ENCODE measurements at places on chromosomes 4 and X.
A peak's percentile ranks its signal among the peaks of the same experiment; 100 is the strongest.

DNA sequence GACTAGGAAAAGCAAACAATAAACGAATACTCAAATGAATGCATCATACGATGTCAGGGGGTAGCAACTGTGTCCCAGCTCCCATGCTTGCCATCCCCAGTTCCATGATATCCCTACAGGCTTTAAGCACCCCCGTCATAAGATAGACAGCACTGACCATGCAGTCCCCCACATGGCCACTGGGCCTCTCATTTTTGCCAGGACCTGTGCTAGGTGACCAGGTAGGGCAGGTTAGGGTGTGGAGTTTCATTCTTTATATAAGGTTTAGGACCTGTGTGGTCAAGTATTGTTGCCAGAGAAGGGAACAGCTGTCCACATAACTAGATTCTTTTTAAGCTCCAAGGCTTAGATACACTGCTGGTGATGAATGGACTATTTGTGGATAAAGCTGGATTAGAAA is 9.7 kb downstream of the PPEF2 start:
- no peak for DNase-seq

DNA sequence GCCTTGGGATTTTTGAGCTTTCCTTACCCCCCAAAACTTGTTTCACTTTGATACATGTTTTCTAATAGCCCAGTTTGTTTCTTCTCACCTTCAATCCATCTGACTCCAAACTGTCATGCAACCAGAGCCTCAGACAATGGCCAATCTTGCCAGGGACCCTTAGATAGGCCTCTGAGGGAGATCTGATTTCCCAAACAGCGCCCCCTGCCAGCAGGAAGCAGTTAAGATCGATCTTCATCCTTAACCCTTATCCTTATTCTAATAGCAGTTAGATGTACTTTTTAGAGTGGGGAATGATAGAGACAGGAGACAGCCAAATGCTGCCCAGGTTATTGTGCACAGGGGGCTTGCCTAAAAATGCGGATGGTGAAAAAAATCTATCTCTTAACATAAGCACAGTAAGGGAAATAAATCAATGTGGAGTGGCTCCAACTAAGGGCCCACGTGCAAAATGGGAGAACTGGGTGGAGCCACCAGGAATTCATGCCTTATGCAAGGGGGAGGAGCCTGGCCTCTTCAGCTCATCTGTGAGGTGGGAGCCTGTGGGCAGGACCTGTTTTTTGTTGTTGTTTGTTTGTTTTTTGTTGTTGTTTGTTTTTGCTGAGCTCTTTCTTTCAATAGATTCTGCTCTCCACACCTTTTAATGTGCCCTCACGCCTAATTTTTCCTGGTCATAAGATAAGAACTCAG is 833.6 kb upstream of the AGA start:
- DNase-seq: no peak

GRCh38 chr4:143202824-143203223 is 18.1 kb downstream of the USP38 start:
- peak; percentile 11 for DNase-seq

GRCh38 chr4:108483079-108483478 is 137.3 kb upstream of the RPL34 start:
- DNase-seq: peak; percentile 65

DNA sequence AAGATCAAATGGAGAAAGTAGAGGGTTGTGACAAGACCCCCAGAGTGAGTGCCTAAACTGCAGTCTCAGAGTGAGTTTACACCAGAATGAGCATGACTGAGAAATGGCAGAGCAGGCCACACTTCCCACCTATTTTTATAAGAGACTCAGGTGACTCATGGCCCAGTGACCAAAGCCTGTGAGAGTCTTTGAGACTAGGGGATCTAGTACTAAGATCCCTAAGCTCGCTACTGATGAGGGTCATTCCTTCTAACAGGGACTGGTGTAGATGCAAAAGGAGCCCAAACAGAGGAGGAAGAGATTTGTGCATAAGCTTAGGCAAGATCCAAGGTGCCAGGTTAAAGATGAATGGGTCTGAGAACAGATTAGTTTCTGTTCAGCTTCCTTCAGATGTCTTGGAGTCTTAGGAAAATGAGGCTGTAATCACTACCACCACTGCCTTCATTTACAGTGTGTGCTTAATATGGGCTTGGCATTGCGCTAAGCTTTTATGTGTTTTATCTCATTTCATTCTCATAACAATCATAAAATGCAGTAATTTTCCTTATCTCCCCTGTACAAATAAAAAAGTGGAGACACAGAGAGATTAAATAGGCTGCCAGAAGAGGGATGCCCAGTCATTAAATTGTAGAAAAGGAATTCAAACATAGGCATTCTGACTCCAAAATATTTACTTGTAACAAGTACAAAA is 62.8 kb downstream of the RWDD4 start:
- DNase-seq: no peak

GRCh38 chrX:154458116-154458953 is at the start of gene PLXNA3:
Gene PLXNA3, plus strand, starts transcription at chrX:154458281. Its CDS starts 1,903 bp downstream, at chrX:154460184.
- peak; percentile 39 for DNase-seq

- no peak for DNase-seq
Measured at GRCh38 chrX:105502336-105502735, 281.8 kb upstream of the TEX13A start.

DNA sequence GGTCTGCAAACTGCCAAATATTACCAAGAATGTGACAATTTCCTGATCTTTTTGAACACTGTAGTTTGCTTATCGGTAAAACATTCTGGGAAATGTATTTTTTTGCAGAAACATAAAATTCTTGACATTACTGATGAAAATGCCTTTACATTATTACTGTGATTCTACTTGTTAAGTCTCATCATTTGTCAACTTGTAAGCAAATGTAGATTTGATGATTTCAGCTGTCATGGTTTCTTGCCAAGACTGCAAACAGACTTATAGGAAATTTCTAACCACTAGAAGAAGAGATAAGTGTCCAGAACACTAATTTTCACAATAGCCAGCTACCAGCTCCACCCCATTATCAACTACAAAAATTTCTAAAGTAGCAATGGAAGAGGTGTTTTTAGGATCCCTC is 560.4 kb downstream of the STPG2 start:
- no peak for DNase-seq

GRCh38 chr4:30868111-30868895 is 148.1 kb downstream of the PCDH7 start:
- DNase-seq: no peak

- no peak for DNase-seq
Measured at GRCh38 chr4:125267630-125268029, 47.1 kb upstream of the FAT4 start.

- no peak for DNase-seq
Measured at GRCh38 chr4:1978741-1979476, 29.9 kb downstream of the NELFA start.

- DNase-seq: no peak
Measured at GRCh38 chr4:158492391-158492790, 29.3 kb upstream of the RXFP1 start.

- no peak for DNase-seq
Measured at GRCh38 chr4:78922207-78922606, 17.0 kb downstream of the PAQR3 start.

- DNase-seq: peak; percentile 44
Measured at GRCh38 chrX:133171962-133172708, 46.0 kb downstream of the TFDP3 start.

- no peak for DNase-seq
Measured at GRCh38 chr4:76579596-76580375, 144.8 kb downstream of the SHROOM3 start.

- DNase-seq: no peak
Measured at GRCh38 chr4:88919056-88919455, 137.9 kb downstream of the FAM13A start.

DNA sequence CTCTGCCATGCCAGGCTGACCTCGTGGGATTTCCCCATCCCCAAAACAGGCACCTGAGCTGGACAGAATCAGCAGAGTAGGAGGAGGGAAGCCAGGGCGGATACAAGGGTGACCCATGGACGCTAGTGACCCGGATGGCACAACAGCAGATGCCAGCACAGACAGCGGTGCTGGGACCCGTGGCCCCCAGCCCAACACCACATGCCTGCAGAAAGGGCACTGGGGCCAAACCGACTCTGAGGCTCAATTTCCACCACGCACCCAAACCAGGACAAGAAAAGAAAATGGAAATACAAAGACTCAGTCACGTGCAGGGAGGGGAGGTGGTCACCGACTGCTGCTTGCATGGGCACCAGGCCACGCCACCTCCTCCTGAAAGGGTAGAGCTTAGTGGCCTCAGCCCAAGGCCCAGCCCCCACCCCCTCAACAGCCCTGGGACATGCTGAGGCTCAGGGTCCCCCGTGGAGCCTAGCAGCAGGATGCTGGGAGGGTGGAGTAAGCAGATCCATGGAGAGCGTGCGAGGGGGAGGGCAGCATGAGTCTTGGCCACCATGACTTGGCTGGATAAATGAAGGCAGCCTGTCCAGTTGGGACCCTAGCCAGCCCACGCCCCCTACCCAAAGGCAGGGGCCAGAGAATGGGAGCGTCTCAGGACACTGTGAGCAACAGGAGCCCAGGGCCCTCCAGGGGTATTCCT is 47.7 kb downstream of the C4orf50 start:
- DNase-seq: no peak

DNA sequence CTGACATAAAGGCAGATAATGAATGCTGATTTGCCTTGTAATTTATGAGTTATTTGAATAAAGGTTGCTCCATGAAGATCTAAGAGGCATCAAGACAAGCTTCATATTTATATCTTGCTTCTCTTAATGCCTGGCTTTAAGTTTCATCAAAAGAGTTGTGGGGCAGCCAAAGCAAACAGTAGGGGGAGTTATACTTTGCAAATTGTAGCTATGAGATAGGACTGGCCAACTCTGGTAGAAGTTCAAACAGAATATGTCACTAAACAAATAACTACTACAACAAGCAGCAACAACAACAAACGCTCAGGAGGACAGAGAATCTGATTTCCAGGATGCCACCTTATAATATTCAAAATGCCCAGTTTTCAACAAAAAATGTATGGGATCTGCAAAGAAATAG is 69.1 kb upstream of the PLAC1 start:
- DNase-seq: no peak

DNA sequence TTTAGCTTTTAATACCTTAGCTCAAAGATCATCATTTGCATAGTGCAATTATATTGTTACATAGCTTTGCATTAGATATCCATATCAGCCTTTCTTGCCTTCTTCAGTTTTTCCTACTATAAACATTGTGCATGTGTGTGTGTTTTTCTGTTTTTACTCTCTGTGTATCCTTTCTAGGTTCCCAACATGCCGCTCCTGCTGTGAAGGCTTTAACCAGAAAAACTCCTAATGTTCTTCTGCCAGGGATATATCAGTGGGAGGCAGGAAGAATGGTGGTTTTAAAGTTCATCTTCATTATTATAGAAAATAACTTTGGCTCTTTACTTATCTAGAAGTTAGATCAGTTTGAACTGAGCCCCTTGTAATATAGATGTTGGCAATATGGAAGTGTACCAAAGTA is 61.2 kb downstream of the CPE start:
- no peak for DNase-seq

GRCh38 chrX:14529290-14529989 is at the start of gene GLRA2:
Gene GLRA2, plus strand, starts transcription at chrX:14529536. Its CDS starts 522 bp downstream, at chrX:14530058.
- peak; percentile 33 for DNase-seq

DNA sequence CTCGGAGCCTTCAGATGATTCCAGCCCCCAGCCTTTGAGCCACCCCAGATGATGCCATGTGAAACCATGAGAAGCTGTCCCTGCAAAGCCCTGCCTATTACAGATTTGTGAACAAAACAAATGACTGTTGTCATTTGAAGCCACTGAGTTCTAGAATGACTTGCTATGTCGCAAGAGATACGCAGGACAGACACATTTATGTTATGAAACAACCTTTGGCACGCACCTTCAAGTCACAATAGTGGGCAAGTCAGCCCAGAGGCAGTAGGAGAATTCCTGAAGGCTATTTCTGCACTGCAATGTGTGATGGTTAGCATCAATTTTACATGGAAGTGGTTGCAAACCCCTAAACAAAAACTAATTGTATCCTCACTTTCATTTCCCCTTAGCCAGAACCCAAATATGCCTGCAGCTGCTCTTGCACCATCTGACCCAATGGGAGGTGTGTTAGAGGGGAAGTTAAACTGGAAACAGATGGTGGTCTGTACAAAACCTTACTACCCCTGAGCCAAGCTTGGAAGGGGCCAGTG is 174.4 kb upstream of the ATP6AP2 start:
- DNase-seq: no peak

- peak; percentile 67 for DNase-seq
Measured at GRCh38 chrX:20515841-20516461, 249.2 kb upstream of the RPS6KA3 start.

DNA sequence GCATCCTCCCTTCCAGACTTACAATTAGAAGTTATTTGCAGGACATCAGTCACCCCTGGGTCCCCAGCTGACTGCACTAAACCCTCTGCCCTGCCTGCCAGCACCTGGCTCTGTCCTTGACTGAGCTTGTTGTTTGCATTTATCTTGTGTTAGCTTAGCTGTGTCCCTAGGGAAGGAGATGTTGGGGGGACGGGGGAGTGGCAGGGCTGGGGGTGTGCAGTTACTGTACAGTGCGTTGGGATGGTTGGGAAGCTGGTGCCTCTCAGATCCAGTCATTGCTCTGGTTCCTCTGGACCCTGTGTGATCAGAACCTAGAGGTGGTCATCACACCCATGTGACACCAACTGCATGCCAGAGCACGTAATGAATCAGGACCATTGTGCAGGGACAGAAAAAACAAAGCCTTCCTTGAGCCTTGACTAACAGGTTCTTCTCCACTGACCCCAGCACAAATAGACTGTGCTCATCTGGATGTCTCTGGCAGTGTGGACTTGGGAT is 32.7 kb upstream of the PROM1 start:
- no peak for DNase-seq

GRCh38 chr4:4866124-4866865 is 6.8 kb downstream of the MSX1 start:
- DNase-seq: no peak

- DNase-seq: no peak
Measured at GRCh38 chrX:81205551-81205950, 3.6 kb downstream of the SH3BGRL start.

DNA sequence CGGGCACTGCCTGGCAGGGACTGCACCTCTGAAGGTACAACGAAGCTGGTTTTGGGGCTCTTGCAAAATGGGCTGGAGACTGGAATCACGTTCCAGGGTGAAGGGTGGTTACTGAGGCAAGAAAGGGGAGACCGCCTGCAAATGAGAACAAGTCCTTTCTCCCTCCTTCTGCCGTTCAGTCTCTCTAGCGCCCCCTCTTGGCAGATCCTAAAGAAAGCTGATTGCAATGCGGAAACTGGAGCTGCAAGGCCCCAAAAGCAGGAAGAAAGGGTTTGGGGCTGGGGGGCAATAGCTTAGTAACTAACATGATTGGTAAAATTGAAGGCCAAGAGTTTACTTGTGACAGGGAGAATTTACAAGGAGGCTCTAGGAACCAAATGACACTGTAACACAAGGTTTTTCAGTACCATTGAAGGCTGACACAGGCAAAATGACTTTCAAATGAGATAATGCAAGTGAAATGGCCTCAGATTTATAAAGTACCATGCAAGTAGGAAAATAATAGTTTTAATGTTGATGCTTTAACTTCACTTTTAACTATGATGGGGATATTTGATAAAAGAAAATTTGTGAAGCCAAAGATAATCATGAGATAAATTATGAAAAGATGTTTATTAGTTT is 222.7 kb upstream of the HAND2 start:
- DNase-seq: peak; percentile 24

- DNase-seq: no peak
Measured at GRCh38 chr4:40234519-40235039, 37.7 kb downstream of the RHOH start.

- DNase-seq: peak; percentile 90
Measured at GRCh38 chrX:136666088-136666487, 18.1 kb downstream of the CD40LG start.

Data from MM.1S (cell line).